ENCODE measurements at places on chromosomes 1 and 21.

DNA sequence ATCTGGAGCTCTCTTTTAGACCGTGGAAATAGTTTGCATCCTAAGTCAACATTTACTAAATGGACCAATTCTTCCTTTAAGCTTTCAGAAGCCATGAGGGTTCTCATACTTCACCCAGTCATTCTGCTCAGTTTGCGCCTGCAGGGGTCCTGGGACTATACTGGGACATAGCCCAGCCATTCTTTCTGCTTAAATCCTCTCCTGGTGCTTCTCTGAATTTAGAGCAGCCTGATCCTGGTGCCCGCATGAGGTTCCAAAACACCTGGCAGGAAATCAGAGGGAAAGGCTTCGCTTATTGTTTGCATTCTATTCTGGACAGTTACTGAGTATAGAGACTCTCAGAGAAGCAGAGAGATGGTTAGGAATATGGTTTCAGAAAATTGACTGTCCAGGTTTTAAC, 27.0 kb downstream of the TNN start:
- no peak for DNase-seq

GRCh38 chr1:76287917-76288316, 213.4 kb downstream of the ST6GALNAC3 start:
- no peak for DNase-seq

GRCh38 chr1:67135354-67135753, 584 bp upstream of the C1orf141 start:
- DNase-seq = no peak

DNA sequence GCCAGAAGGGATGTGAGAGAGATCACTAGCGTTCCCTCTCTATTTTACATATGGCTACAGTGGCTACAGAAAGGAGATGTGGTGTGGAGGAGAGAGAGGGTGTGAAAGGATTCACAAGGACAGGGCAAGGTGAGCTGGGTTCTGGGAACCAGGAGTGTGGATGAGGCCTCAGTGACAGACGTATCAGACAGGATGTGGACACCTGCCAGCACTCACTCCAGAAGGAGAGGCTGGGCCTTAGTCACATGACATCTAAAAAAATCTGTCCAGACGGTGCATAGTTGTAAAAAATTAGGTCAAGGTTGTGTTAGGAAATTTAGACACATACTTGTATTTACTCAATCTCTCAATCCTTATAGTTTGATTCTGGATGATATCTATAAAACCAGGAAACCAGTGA, 10.6 kb downstream of the TRIM67 start:
- DNase-seq = no peak

DNA sequence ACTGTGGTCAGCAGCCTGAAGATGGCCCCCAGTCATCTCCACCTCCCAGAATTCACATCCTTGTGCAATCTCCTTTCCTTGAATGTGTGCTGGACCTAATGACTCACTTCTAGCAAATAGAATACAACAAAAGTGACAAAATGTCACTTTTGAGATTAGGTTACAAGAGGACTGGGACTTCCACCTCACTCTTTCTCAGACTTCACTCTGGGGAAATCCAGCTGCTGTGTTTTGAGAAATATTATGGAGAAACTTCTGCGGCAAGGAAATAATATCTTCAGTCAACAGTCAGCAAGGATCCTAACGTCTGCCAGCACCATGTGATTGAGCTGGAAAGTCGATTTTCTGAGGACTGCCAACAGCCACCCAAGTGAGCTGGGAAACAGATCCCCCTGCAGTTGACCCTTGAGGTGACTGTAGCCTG, 70.5 kb upstream of the GADD45A start:
- no peak for DNase-seq

Data from activated CD8-positive, alpha-beta memory T cell treated with anti-CD3 and anti-CD28 coated beads for 4 hours (primary cell).